ENCODE measurements at places on chromosomes 5 and 9.
A peak's percentile ranks its signal among the peaks of the same experiment; 100 is the strongest.

DNA sequence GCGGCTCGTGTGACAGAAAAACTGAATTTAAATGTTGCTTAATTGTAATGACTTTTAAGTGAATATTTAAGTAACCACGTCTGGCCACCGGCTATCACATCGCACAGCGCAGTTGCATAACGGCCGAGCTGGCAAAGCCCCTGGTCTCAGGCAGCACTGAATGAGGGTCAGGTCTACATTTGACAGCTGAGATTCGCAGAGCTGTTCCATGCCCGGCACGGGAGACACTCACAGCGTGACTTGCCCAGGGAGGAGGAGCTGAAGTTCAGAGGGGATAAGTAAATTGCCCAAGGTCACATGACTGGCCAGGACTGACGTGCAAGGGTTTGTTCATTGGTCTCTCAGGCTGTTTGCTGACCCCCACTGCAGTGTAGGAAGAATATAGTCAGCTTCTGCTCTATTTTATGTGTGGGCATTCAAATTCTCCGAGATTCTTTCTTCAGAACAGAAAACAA is 17.4 kb upstream of the COL5A1 start:
- DNase-seq: peak; percentile 33

DNA sequence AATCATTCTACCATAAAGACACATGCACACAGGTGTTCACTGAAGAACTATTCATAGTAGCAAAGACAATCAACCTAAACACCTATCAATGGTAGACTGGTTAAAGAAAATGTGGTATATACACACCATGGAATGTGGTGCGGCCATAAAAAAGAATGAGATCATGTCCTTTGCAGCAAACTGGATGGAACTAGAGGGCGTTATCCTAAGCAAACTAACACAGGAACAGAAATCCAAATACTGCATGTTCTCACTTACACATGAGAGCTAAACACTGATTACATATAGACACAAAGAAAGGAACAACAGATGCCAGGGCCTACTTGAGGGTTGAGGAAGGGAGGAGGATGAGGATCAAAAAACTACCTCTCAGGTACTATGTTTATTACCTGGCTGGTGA is 103.8 kb downstream of the DRD1 start:
- DNase-seq: no peak

DNA sequence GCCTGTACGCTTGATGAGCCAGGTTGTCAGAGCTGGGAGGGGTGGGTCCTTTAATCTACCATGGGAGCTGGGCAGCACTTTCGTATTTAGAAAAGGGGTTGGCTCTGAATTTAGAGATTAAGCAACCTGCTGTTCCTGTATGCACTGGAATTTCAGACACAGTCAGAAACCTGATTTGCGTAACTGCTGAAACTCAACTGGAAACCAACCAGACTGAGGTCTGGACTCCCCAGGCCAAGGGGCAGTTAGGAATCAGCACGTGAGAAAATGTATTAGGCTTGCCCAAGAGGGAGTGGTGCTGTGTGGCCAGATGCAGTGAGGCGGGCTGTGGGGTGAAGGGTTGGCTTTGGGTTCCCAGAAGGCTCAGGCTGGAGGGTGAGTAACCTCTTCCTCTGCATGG is 235.0 kb downstream of the GOLPH3 start:
- DNase-seq: no peak

GRCh38 chr5:57408714-57409113 is 73.9 kb downstream of the ACTBL2 start:
- no peak for DNase-seq

DNA sequence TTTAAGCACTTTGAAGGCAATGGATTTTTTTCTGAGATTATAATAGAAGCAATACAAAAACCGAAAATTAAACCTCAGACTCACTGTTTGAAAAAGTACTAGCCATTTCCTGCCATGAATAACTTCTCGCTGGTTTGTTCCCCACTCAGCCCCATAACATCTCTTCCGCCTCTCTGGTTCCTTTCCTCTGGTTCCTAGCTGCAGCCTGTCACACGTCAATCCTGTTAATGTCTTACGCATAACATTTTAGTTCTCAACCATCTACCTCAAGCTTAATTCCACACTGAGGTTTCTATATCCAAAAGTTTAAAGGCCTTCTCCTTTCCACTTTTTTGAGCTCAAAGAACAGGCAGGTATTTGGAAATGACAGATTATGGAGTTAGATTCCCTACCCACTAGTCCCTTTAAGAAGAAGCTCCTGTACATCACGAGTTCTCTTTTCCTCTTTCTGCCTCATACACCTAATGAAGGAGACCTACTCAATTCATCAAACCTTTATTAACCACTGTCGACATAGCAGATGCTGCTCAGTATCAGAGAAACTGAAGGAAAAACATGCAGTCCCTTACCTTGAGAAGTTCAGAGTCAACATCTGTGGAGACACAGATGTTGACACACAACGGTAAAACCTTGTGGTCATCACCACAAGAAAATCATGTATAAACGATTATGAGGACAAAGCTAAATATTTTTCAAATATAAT is 243.0 kb upstream of the PTGER4 start:
- DNase-seq: no peak

DNA sequence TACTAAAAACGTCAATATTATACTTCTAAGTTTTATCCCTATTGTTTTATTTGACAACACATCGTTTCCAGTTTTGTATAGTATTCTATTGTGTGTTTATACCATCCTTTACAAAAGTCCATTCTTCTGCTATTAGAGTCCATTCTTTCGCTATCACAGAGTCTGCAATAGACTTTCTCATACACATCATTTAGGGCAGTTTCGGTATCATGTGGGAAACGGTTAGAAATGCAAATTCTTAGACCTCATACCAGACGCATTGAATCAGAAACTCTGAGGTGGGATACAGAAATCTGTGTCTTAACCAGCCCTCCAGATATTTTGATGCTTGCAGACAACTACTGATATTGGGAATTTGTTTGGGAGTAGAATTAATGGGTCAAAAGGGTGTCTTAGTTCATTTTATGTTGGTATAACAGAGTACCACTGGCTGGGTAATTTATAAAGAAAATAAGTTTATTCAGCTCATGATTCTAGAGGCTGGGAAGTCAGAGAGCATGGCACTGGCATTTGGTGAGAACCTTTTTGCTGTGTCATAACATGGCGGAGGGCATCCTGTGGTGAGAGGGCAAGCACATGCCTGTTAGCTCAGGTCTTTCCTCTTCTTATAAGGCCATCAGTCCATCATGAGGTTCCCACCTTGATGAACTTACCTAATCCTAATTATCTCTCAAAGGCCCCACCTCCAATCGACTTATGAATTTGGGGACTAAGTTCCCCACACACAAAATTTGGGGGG is 21.1 kb downstream of the CARTPT start:
- DNase-seq: no peak

- DNase-seq: peak; percentile 34
These were observed 597.3 kb downstream of the PRELID2 start for GRCh38 chr5:145237843-145238242.

GRCh38 chr5:3531320-3531986 is 64.2 kb upstream of the IRX1 start:
- DNase-seq: peak; percentile 78

GRCh38 chr5:97618721-97619120 is 435.7 kb upstream of the RIOK2 start:
- DNase-seq: no peak

DNA sequence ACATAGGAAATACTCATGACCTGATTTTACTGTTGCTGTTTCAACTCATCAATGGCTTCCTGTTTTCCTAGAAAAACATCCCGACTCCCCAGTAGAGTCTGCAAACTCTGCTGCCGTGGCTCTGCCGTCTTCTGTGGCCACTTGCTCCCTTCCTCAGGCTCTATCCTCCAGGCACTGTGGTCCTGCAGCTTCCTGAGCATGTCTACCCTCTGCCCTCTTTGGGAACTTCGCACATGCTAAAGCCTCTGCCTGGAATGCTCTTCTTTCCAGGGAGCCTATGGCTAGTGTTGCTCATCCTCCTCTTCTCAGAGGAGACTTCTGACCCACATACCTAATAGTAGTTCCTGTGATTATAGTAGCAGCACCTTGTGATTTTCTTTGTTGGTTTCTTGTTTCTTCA is 256.9 kb downstream of the MAN2A1 start:
- no peak for DNase-seq

DNA sequence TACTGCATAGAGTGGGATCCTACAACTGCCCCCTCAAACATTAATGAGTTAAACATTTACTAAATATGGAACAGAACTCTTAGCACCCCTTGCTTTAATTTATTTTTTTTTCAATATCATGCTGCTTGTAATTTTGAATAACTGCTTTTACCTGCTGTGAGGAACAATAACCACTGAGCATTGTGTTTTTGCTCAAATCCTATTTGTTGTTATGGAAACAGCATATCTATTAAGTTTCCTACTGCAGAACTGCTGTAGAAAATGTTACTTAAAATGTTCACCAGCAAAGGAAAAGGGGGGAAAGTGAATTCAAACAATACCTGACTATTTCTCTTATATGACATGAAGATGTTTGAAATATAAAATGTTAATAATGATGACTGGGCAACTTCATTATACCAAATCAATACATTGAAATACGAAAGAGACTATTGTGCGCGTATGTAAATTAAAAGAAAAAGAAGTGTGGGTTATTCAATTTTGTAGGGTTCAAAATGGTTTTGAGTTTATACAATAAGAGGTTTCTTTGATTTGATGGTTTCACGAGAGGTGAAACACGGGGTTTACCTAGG is 1043.8 kb upstream of the NUDT12 start:
- no peak for DNase-seq

GRCh38 chr5:98543490-98543889 is 230.0 kb upstream of the RGMB start:
- DNase-seq: no peak

DNA sequence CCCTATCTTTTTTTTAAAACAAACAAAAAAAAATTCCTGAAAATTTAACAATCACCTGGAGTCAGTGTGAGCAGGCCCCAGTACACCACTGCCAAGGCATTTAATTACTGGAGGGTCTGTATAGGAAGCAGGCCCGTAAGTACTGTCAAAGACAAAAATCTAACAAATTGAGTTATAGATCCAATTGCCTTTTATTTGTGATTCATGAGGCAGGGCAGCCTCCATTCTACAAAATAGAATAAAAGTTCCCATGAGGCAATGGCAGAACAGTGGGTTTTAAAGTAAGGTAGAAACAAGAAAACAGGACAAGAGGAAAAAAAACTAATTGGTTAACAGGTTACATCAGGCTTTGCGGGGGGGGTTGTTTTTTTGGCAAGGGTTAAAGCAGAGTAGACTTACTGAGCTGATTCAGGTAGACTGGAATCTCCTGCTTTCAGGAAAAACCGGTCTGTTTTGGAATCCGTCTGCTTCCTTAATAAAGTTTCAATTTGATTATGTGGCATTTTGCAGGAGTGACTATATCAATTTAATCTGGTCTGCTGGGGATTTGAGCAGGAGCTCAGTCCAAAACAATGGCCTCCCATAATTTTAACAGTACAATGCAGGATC is 48.9 kb downstream of the AUH start:
- DNase-seq: no peak

- DNase-seq: no peak
These were observed 227.6 kb upstream of the ANKRD55 start for GRCh38 chr5:56460681-56461191.

DNA sequence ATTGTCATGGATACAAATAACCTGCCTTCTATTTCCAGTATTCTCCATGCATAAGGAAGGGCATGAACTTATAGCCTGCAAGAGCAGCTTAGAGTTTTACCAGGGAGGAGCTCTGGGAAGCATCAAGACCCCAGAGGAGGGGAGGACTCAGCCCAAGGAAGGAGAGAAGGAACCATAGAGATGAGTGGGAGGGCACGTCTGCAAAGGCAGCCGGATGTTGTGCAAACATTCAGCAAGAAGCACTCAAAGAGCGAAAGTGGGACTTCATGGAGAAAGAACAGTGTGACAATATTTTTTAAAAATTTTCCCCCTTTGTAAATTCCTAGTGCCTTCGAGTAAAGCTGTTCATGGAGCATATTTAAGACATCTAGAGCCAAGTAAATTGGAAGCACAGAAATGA is 270.1 kb upstream of the PTGER4 start:
- no peak for DNase-seq

- DNase-seq: peak; percentile 74
These were observed 11.5 kb downstream of the PRRX2 start for GRCh38 chr9:129676975-129677374.

DNA sequence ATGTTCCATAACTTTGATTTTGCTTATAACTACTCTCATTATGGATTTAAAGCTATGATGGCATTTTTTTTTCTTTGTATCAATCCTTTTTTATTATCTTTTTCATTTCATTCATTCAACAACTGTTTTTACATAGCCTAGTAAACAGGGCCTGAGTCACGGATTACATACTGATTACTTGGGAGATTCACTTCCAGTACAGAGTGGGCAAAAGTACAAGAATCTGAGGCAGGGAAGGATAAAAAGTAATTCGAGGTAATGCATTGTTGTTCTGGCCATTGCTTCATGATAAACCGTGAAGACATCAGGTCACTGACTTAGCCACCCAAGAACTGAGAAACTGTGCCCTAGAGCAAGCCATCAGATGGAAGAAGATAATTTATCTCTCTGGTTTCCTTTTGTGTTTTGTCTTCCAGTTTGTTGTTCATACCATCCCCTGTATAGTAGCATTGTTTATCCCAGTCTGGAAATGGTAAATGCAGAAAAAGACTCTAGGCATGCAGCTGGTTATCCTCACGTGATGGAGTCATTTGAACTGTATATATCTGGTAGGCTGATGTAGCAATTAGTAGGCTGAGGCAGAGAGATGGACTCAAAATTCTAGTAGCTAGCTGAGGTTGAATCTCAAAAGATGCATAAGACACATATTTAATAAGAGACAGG is 145.6 kb downstream of the CNTLN start:
- DNase-seq: no peak

DNA sequence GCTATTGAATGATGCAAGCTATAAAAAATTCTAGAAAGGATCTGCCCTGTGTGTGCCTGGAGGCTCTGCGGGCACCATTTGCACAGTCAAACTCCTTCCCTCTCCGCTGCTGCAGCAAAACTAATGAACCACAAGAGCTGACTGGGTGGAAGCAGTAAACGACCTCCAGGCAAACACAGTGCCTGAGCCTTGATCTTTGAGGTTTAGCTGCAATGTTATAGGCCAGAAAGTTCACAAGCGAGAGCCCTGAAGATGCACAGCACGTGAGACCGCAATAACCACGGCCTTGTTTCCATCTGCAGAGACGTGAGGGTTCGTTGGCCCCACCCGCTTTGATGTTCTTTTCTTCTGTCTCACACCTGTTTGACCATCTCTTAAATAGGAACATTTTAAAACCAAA is 69.2 kb upstream of the S1PR3 start:
- DNase-seq: no peak

DNA sequence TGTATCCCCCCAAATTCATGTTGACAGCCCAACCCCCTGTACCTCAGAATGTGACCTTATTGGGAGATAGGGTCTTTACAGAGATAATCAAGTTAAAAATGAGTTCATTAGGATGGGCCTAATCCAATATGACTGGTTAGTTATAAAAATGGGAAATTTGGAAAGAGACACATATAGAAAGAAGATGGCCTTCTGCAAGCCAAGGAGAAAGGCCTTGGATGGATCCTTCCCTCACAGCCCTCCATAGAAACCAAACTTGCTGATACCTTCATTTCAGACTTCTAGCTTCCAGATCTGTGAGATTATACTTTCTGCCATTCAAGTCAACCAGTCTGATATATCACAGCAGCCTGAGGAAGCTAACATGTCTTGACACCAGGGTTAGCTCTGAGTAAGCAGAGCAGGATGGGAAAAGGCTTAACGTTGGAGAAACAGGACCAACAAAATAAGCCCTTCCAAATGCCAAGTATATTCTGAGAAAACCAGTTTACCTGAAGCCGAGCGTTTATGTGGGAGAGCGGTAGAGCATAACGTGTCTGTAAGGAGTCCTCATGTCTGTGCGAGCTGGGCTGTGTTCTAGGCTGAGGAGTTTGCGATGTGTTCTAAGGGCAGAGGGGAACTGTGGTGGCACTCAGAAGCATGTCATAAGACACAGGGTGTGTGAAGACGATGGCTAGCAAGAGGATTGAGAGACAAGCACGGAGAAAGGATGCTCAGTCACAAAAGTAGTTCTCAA is 206.1 kb downstream of the PIK3R1 start:
- DNase-seq: no peak

Measured in H7 (cell line).